ENCODE measurements at places on chromosomes 12 and 14. TPM values are rescaled to one million over a fixed set of nuclear protein-coding genes. Genes with fewer than 3 reads are reported as not detected.

DNA sequence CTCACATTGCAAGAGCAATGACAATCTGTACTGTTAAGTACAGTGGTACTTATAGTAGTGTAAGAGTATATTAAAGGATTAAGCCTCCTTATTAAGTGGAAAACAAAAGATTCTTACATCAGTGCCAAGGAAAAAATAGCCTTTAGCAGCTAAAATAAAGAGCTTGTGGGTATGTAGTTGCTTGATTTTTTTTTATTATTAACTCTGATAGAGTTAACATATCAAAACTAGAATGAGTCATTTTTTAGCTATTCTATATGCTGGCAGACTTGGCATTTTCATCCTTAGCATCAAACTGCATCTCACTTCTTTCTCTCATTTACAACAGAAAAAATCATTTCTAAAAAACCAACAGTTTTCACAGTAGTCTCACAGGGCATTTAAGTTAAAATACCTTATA lies 86.5 kb downstream of the ATP2B1 start:
- DNase-seq = no peak

- DNase-seq = no peak
Observed at GRCh38 chr14:93965287-93965821, 11.0 kb downstream of the ASB2 start.

- no peak for DNase-seq
Observed at GRCh38 chr12:113766879-113767878, 198.9 kb downstream of the RBM19 start.

DNA sequence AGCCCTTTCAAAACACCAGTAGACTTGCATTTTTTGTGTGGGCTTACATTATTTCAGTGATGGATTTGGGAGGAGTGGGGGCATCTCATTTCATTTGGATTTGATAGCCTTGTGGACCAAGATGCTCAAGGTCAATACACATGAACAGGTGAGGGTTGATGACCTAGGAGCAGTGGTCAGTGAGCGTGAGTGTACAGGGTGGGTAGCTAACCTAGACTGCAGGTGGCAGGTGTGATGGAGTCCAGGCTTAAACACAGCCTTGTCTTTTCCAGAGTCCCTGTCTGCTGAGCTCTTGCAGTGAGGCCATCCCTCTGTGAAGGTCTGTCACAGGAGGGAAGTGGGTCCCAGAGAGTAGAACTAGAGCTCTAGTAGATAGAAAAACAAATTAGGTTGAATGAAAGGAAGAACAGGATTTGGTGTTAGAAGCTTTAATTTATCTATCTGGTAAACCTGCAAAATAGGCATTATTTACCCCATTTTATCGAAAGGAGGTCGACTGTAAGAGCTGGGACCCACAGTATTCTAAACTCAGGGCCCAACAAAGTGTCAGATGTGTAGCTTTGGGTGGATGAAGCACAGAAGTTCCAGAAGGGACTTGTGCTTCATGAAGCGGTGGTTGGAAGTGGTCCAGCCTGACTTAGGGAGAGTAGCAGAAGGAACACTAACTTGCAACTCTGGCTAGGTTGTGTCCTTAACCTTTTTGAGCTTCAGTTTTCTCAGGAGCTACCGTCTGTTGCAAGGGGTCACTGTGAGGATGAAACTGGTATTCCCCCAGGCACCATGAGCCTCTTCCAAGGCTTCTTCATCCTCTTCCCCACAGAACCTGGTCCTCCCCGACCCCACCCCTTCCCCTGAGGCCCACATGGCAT lies 18.2 kb downstream of the RPS6KL1 start:
- DNase-seq = no peak

- no peak for DNase-seq
Observed at GRCh38 chr14:21205678-21206581, 50.1 kb upstream of the OR5AU1 start.

DNA sequence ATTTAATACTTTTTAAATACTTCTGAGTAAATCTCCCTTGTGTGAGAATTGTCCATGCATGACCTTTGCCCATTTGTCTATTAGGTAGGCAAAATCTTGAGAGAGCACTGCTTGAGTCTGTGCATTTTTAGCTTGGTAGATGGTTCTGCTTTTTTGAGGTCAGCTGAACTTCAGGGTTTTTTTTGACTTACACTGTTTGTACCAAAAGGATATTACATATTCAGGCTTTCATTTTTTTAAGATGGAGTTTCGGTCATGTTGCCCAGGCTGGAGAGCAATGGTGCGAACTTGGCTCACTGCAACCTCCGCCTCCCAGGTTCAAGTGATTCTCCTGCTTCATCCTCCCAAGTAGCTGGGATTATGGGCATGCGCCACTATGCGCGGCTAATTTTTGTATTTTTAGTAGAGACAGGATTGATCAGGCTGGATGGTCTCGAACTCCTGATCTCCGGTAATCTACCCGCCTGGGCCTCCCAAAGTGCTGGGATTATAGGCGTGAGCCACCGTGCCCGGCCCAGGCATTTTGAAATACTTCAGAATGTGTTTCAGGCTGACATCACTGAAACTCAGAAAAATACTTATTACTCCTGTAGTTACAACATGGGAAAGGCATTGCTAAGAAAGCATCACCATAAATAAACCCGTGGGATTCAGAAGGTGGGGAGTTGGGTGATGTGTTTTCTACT lies 11.1 kb downstream of the RASSF3 start:
- no peak for DNase-seq

GRCh38 chr14:54928216-54928615 lies 25.6 kb upstream of the GCH1 start:
- no peak for DNase-seq

Gene RNASE1
- 171 TPM for total RNA-seq

Gene SLC10A1
- total RNA-seq = not detected

Gene GUCY2C
- not detected for total RNA-seq

All from cardiac septum (tissue), 1 donor.